ENCODE measurements at places on chromosomes 1 and 21. TPM values are rescaled to one million over a fixed set of nuclear protein-coding genes. Genes with fewer than 3 reads are reported as not detected.

- peaks cover 12% of the 10 kb centered on the region for H3K4me1 ChIP-seq
- no peak for DNase-seq
- no peak overlapping the region for H3K27ac ChIP-seq
- H3K27me3 ChIP-seq, result peaks cover 41% of the 10 kb centered on the region
- no peaks in the 10 kb centered on the region for H3K36me3 ChIP-seq
Observed at GRCh38 chr1:65265296-65265650, 44.1 kb upstream of the DNAJC6 start.

DNA sequence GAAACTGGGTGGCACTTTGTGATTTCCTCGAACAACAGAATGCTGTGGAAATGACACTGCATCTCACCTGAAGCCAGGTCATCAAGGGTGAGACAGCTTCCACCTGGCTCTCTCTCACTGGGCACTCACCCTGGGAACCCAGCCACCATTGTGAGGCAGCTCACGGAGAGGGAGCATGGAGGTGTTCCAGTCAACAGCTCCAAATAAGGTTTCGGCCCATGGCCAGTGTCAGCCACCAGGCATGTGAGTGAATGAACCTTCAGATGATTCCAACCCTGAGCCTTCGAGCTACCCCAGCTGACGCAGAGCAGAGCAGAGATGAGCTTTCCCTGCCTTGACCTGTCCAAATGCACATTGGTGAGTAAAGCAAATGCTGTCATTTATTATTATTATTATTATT is 58.1 kb downstream of the SYDE2 start:
- no peak overlapping the region for H3K4me3 ChIP-seq
- no peaks in the 10 kb centered on the region for H3K27me3 ChIP-seq
- H3K27ac ChIP-seq, result no peak overlapping the region
- DNase-seq, result no peak
- H3K36me3 ChIP-seq, result no peaks in the 10 kb centered on the region
- H3K4me1 ChIP-seq, result no peaks in the 10 kb centered on the region

- DNase-seq, result no peak
- H3K36me3 ChIP-seq, result no peaks in the 10 kb centered on the region
- no peaks in the 10 kb centered on the region for H3K27me3 ChIP-seq
- H3K27ac ChIP-seq, result no peak overlapping the region
Observed at GRCh38 chr1:19940486-19941205, 17.2 kb upstream of the PLA2G2E start.

DNA sequence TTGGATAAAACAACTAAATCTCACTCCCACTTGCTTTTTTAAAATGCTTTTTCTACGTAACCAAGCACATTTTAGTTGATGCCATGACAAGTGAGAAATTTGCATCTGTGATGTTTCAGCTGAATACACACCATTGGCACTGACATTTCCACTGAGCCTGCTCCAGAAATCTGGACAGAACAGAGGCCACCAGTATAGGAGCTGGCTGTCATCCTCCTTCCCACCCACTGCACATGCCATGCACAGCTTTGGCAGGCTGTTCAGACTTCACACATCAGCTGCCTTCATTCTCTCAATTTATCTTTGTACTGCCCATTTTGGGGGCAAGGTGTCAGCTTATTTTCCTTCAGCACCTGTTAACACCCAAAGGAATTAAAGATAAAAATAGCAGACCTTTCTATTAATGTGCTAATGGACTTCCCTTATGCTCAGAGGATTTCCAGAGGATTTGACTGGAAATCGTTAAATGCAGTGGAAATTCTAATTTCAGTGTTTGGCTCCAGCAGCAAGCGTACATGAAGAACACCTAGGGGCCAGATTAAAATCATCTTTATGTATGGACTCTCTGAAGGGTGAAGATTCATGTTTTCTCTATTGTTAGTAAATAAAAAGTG is 12.9 kb upstream of the PODN start:
- no peak overlapping the region for H3K27ac ChIP-seq
- H3K36me3 ChIP-seq, result no peaks in the 10 kb centered on the region
- no peaks in the 10 kb centered on the region for H3K27me3 ChIP-seq
- no peak for DNase-seq
- no peak overlapping the region for H3K4me3 ChIP-seq

GRCh38 chr1:7620196-7620595 is 150.9 kb upstream of the VAMP3 start:
- H3K27me3 ChIP-seq, result no peaks in the 10 kb centered on the region
- no peak overlapping the region for H3K4me3 ChIP-seq
- H3K36me3 ChIP-seq, result no peaks in the 10 kb centered on the region
- H3K27ac ChIP-seq, result no peak overlapping the region

DNA sequence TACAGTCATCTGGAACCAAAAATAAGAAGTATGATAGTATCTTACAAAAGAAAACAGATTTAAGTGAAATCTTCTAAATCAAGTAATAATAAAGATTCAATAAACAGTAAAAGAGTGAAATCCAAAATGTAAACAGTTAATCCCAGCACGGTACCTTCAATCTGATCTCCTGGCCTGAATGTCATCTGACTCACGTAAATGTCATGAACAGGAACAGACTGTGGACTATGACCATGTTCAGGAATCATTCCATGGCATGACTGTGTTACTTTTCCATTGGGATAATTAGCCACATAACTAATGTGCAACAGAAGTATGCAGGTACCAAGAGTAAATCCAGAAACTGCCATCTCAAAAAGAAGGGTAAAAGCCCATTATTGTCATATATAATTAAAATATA is 18.0 kb downstream of the FRRS1 start:
- H3K27me3 ChIP-seq, result no peaks in the 10 kb centered on the region
- DNase-seq, result no peak
- H3K27ac ChIP-seq, result no peak overlapping the region
- no peaks in the 10 kb centered on the region for H3K36me3 ChIP-seq

- no peak overlapping the region for H3K27ac ChIP-seq
- no peak overlapping the region for H3K4me3 ChIP-seq
- H3K36me3 ChIP-seq, result no peaks in the 10 kb centered on the region
- no peaks in the 10 kb centered on the region for H3K27me3 ChIP-seq
- no peak for DNase-seq
Observed at GRCh38 chr1:182280504-182280900, 111.1 kb downstream of the GLUL start.

- peaks cover 100% of the 10 kb centered on the region for H3K36me3 ChIP-seq
- H3K4me3 ChIP-seq, result no peak overlapping the region
- no peaks in the 10 kb centered on the region for H3K27me3 ChIP-seq
Observed at GRCh38 chr1:116389013-116389412, 16.0 kb downstream of the ATP1A1 start.

DNA sequence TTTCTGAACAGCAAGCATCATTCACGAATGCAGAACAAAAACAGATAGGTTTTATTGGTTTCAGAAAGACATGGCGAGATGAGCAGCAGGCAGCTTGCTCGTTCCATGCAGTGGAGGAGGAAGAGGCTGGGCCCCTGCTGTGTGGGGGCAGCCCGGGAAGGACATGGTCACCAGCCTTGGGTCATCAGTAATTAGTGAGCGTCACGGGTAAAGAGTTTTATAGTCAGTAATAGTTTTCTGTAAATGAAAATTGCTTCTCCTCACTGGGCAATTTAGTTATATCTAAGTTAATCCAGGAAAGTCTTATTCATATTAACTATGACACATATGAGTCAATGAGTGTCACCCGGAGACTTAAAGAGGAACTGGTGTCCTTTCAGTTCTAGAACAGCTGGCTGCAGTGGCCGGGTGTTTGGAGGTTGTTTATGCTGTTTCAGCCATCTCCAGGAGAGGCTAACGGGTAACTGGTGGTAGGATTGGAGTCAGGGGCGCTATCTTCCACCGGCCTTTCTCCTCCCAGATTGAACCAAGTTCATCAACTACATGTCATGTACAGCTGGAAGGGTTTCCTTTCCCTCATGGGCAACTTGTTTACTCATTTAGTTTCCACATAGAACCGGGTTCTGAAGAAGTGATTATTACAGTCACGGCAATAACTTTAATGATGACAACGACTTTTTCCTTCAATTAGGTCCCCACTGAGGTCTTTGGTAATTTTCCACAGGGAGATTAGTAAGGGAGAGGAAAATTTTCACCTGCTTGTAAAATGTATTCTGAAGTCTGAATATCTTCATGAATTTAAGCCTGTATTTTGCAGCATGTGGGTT is 34.6 kb upstream of the SLC45A1 start:
- H3K36me3 ChIP-seq, result no peaks in the 10 kb centered on the region
- peak; percentile 63 for DNase-seq
- no peaks in the 10 kb centered on the region for H3K4me1 ChIP-seq
- H3K27ac ChIP-seq, result no peak overlapping the region

DNA sequence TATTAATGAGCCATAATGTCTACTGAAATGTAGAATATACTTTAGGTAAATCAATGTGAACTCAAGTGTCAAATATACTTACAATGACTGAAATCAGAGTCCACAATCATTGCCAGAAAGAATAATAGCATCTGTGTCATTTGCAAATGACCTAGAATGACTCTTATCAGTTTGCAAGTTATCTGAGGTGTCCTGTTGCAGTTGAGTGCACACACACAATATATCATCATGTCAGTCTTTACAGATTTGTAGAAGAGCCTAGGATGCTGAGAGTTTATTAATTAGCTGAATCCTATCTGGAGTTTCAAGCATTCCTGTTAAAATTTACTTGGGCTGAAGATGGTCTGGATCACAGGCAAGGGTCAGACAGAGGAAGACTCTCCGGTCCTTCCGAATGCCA is 324.0 kb upstream of the GREM2 start:
- DNase-seq, result no peak
- H3K27me3 ChIP-seq, result no peaks in the 10 kb centered on the region
- H3K36me3 ChIP-seq, result no peaks in the 10 kb centered on the region
- H3K4me3 ChIP-seq, result no peak overlapping the region
- no peak overlapping the region for H3K27ac ChIP-seq
- no peaks in the 10 kb centered on the region for H3K4me1 ChIP-seq

DNA sequence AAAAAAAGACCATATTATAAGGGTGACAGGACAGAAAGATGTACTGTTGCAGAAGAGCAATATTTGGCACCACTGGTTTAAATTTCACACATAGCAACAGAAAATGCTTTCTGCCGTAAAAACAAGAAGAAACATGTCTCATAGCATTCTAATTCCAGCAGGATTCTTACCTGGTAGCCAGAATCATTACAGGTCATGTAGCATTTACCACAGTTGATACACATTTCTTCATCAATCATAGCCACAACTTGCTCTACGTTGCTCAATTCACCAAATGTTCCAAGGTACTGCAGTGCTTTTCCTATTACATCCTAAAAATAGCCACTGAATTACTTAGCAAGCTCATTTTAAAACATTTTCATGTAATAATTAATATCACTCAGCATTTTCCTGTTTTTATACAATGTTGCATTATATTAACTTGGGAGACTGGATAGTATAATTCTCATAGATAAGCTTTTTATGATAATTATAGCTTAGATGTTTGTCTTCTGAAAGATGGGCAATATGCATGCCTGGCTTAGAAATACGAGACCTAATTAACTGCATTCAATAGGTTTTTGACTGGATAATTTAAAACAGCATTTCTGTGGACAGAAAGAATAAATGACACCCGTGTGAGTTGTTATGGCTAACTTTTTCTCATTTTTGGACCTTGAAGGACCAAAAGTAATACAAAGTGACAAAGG is 360.7 kb downstream of the PTBP2 start:
- DNase-seq, result no peak
- no peaks in the 10 kb centered on the region for H3K27me3 ChIP-seq
- H3K4me3 ChIP-seq, result no peak overlapping the region

GRCh38 chr21:39189857-39190604 is 6.8 kb upstream of the PSMG1 start:
- peaks cover 15% of the 10 kb centered on the region for H3K4me1 ChIP-seq
- H3K4me3 ChIP-seq, result no peak overlapping the region
- H3K36me3 ChIP-seq, result no peaks in the 10 kb centered on the region
- H3K27ac ChIP-seq, result no peak overlapping the region
- no peaks in the 10 kb centered on the region for H3K27me3 ChIP-seq

GRCh38 chr1:225597926-225598575 is 54.9 kb downstream of the ENAH start:
- H3K4me3 ChIP-seq, result no peak overlapping the region
- no peaks in the 10 kb centered on the region for H3K27me3 ChIP-seq
- H3K27ac ChIP-seq, result peak overlapping the region; percentile 58
- DNase-seq, result no peak
- no peaks in the 10 kb centered on the region for H3K4me1 ChIP-seq
- H3K36me3 ChIP-seq, result no peaks in the 10 kb centered on the region

GRCh38 chr1:186605762-186606350 is 74.4 kb downstream of the PTGS2 start:
- peaks cover 9% of the 10 kb centered on the region for H3K4me1 ChIP-seq
- no peak overlapping the region for H3K4me3 ChIP-seq
- no peak overlapping the region for H3K27ac ChIP-seq

- H3K4me1 ChIP-seq, result no peaks in the 10 kb centered on the region
- H3K27ac ChIP-seq, result no peak overlapping the region
- no peaks in the 10 kb centered on the region for H3K36me3 ChIP-seq
- no peak overlapping the region for H3K4me3 ChIP-seq
- no peaks in the 10 kb centered on the region for H3K27me3 ChIP-seq
- no peak for DNase-seq
Observed at GRCh38 chr1:68085752-68086151, 35.3 kb upstream of the DIRAS3 start.

- H3K4me3 ChIP-seq, result peak overlapping the region; percentile 91
- H3K27ac ChIP-seq, result no peak overlapping the region
- peaks cover 21% of the 10 kb centered on the region for H3K4me1 ChIP-seq
- no peaks in the 10 kb centered on the region for H3K27me3 ChIP-seq
Observed at GRCh38 chr1:5990913-5991312, 1.3 kb downstream of the NPHP4 start.

GRCh38 chr1:8462371-8462892 is 144.5 kb downstream of the SLC45A1 start:
- peaks cover 86% of the 10 kb centered on the region for H3K4me1 ChIP-seq
- no peak for DNase-seq
- H3K27ac ChIP-seq, result peak overlapping the region; percentile 86
- no peaks in the 10 kb centered on the region for H3K36me3 ChIP-seq

DNA sequence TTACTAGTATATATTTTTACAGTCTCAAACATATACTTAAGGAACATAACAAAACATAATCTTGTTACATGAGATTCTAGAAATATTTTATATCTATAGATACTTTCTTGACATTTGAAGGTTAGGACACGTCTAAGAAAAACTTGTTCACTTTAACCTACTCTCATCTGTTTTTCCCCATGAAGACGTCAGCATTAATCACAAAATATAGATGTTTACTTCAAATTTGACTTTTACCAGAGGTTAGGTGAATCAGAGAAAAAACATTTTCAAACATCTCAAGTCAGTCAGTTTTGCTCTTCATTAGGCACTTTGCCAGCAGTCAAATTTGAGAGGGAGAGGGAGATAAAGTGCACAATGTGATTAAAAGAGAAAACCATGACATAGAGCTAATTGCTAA is 47.7 kb downstream of the BRINP3 start:
- no peaks in the 10 kb centered on the region for H3K27me3 ChIP-seq
- no peaks in the 10 kb centered on the region for H3K4me1 ChIP-seq
- H3K4me3 ChIP-seq, result no peak overlapping the region
- no peak overlapping the region for H3K27ac ChIP-seq
- DNase-seq, result no peak

GRCh38 chr1:237542525-237543418 is 347.9 kb downstream of the ZP4 start:
- H3K4me1 ChIP-seq, result no peaks in the 10 kb centered on the region
- H3K4me3 ChIP-seq, result no peak overlapping the region
- no peak overlapping the region for H3K27ac ChIP-seq
- H3K36me3 ChIP-seq, result no peaks in the 10 kb centered on the region
- no peaks in the 10 kb centered on the region for H3K27me3 ChIP-seq
- no peak for DNase-seq

RNU1-2 gene
- polyA plus RNA-seq, result not detected

EDN2 gene
- 0.57 TPM for polyA plus RNA-seq

CHIA gene
- not detected for polyA plus RNA-seq

TMPRSS3 gene
- not detected for polyA plus RNA-seq

AUNIP gene
- polyA plus RNA-seq, result 0.46 TPM

NEXN gene
- 6.0 TPM for polyA plus RNA-seq

RIPK4 gene
- 6.9 TPM for polyA plus RNA-seq
